ENCODE measurements at places on chromosomes 6 and 20.

- no peak for DNase-seq
Observed at GRCh38 chr20:11172881-11173280, 499.1 kb upstream of the JAG1 start.

- DNase-seq = no peak
Observed at GRCh38 chr20:59678288-59678687, 73.9 kb downstream of the PHACTR3 start.

DNA sequence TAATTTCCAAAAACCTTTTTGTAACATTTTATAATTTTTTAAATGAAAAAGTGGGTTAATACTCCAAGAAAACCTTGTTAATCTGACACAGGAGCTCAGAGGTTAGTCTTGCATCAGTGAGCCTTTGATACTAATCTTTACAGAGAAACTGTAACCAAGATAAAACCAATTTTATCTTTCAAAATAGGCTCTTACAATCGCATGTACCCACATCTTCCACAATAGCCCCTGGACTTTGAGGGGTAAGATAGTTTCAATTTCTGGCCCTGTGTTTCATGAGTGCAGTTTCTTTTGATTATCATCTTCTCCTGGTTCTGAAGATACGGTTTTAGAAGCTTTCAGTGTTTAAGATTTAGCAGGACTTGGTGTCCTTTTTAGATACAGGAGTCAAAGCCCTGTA lies 34.5 kb upstream of the MAS1L start:
- no peak for DNase-seq

DNA sequence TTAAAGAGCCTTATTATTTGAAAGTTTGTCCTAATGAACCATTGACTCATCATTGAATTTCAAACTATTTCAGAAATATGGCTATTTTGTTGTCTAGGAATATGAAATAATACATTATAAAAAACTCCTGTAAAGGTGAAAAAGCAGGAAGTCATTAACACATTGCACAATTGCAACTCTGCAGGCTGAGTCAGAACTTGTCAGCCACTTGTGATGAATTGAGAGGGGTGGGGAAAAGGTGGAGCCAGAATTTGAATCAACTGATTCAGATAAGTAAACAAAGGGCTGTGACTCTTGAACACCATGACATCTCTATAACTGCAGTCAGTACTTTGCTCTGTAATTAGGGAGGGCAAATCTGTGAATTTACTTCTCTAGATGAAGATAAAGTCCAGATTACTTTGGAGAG lies 6.0 kb downstream of the C6orf141 start:
- DNase-seq = no peak

DNA sequence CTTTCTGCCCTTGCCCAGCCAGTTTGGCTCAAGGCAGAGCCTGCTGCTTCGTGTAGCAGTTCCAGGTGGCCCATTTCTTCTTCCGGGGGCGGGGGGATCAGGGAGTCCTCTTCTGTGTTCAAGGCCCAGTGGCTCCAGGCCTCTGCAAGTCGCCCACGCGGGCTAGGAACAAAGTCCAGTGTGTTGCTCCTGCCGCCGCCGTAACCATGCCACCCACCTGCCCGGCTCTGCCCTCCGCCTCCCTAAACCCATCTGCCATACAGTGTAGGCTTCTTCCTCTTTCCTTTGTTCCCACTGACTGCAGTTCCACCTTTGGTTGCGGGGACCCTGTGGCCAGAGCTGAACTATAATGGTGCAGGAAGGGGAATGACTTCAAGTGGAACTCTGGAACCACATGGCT lies 43.9 kb upstream of the SRF start:
- DNase-seq = no peak

GRCh38 chr20:4581838-4582237 lies 139.9 kb upstream of the PRND start:
- no peak for DNase-seq

- no peak for DNase-seq
Observed at GRCh38 chr20:9218531-9218961, 149.7 kb downstream of the PLCB4 start.

GRCh38 chr6:15176816-15177370 lies 69.0 kb upstream of the JARID2 start:
- DNase-seq = no peak

DNA sequence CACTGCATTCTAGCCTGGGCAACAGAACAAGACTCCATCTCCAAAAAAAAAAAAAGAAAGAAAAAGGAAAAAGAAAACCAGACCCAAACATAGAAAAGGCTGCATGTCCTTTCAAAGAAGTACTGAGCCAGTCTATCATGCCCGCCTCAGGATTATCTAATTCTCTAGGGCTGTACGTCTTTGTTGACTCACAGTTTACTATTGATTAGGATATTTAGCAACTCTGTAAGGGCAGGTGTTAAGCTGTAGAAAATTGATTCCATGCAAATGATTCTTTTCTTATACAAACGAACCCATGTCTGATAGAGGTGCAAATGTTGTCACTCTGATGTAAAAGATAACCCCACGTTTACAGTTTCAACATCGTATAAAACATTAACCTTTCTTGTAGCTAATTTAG lies 209.0 kb downstream of the TTLL2 start:
- DNase-seq = no peak

DNA sequence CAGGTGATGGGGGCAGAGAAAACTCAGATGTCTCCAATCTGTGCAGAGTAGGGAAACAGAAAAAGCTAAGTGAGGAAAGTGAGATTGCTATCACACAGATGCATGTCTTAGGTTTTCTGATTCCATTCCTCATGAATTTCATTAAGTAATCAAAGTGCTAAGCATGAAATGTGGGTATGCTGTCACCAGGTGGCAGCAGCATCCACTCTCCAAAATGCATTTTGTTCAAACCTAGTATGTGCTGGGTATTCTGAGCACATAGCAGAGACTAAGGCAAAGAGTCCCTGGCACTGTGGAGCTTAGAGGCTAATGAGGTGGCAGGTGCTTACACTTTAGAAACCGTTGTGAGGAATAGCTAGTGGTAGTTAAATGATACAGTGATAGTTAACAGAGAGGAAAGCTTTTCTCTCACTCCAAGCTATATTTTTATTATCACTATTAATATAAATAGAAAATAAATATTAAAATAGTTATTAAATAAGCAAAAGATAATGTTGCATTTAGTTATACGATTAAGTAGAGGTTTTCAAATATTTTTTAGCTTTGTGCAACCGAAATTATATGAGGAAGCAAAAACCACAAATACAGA lies 179.5 kb downstream of the CDH26 start:
- no peak for DNase-seq

GRCh38 chr6:35445691-35446090 lies 6.4 kb upstream of the FANCE start:
- no peak for DNase-seq

DNA sequence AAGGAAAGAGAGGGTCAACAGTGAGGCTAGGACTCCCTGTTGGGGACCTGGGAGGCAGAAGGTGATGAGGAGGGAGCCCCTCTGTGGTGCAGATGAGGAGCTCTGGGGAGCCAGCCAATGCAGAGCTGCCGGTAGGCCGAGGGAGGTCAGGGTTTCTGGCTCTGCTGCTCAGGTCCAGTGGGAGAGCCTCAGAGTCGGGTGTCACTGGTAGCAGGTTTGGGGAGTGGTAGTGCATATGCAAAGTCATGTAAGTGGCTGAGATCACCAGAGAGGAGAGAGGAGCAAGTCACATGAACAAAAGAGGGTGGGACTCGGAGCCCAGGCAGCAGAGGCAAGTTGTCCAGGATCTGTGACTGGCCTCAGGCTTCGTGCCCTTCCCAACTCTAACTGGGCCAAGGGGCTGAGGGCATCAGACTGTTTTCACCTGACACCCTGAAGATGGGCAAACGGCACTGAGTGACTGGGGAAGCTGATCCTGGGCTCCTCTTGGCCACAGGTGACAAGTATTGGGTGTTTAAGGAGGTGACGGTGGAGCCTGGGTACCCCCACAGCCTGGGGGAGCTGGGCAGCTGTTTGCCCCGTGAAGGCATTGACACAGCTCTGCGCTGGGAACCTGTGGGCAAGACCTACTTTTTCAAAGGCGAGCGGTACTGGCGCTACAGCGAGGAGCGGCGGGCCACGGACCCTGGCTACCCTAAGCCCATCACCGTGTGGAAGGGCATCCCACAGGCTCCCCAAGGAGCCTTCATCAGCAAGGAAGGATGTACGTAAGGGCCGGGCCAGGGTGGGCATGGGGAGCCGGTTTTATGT lies 6.6 kb downstream of the MMP24OS start:
- DNase-seq = no peak

GRCh38 chr6:85092226-85092625 lies 327.8 kb upstream of the TBX18 start:
- no peak for DNase-seq

- no peak for DNase-seq
Observed at GRCh38 chr6:113352029-113352801, 504.9 kb upstream of the MARCKS start.

- no peak for DNase-seq
Observed at GRCh38 chr20:32354592-32355416, 3.3 kb upstream of the ASXL1 start.

GRCh38 chr6:14118446-14118845 lies 874 bp downstream of the CD83 start:
- DNase-seq = no peak

GRCh38 chr6:90375681-90376439 lies 79.2 kb upstream of the BACH2 start:
- DNase-seq = no peak

GRCh38 chr20:25009218-25010145 lies 16.9 kb upstream of the APMAP start:
- DNase-seq = no peak

- DNase-seq = no peak
Observed at GRCh38 chr6:3296078-3296477, 37.3 kb downstream of the PSMG4 start.

GRCh38 chr6:2448826-2449571 lies 203.6 kb upstream of the GMDS start:
- no peak for DNase-seq

DNA sequence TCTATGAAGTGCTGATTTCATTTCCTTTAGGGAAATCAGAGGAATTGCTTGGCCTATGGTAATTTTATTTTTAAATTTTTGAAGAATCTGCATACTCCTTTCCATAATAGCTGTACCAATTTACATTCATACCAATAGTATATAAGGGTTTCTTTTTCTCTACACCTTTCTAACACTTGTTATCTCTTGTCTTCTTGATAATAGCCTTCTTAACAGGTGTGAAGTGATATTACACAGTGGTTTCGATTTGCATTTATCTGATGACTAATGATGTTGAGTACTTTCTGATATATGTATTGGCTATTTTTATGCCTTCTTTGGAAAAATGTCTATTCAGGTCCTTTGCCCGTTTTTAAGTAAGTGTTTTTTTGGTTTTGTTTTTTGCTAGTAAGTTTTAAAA lies 40.8 kb downstream of the SMAP1 start:
- DNase-seq = no peak

DNA sequence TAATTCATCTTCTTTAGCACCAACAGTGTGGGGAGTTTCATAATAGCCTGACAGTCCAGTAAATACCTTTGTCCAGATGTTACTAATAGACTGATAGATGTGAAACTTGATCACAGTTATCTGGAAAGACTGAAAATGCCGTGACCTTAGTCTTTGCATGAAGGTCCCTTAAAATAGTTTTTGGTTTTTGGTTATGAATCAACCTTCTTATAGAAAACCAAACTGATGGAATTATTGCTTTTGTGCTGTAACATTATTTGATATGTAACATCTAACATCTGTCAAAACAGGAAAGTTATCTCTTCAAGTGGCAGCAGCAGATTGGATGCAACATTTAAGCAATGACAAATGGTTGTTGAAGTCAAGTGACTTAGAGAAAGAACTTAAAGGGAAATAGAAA lies 190.4 kb downstream of the DOK5 start:
- no peak for DNase-seq

DNA sequence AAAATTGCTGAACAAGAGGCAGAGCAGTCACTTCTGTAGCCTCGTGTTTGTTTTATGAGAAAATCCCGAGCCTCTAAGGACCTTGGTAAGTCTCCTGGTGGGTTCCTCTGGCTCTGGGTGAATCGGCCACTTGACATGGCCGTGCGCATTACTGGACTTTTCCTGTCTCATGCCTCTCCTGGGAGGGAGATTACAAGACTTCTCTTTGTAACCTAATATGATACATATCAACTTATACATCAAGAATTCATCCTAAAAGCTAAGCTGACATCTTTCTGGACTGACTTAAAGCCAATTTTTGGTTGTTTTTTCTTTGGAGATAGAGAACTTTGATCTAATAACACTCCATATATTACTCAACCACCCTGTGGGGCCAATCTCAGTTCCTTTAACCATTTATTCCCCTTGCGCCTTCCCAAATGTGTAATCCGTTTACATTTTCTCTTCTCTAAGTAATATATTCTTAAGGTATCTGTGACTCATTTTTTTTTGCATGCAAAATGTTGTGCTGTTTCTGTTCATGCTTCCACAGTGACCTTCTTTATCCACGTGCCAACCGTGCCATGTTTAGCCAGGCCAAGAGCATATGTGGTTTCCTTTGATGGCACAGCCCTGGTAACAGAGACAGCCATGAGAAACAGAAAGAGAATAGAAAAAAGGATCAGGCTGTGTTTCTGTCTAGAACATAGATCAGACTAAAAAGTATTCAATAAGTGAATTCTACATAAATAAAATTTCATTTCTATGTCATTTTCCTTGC lies 47.5 kb upstream of the JAG1 start:
- no peak for DNase-seq

DNA sequence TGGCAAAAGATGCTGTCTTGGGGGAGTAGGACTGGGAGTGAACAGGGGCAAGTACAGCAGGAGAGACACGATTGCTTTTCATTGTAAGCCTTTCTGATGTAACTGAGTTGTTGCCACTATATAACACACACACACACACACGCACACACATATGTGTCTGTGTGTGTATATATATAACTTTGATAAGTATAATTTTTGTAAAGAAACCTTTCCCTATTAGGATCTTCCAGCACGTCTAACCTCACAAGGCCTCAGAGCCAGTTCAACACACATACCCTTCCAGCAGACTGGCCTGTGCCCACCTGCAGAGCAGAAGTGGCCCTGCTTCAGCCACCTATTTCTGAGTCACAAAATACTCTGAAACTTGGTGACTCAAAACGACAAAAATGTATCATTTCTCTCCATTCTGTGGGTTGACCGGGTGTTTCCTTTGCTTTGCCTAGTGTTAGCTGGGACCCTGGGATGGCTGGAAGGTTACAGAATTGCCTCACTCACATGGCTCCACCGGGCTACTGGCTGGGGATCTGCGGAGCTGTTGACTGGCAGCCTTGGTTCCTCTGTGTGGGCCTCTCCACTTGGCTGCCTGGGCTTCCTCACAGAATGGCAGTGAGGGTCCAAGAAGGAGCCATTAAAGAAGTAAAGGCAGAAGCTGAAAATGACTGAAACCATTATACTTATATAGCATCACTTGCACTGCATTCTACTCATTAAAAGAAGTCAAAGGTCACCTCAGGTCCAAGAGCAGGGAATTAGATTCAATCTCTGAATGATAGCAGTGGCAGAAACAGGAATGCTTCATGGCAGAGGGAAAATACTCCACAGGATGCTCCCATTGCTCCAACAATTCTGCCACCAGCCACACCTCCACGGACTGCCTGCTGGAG lies 126.4 kb downstream of the BANF2 start:
- DNase-seq = no peak

- DNase-seq = no peak
Observed at GRCh38 chr6:44679438-44680201, 292.1 kb downstream of the CDC5L start.
